ENCODE measurements at places on chromosomes 11 and 22. TPM values are rescaled to one million over a fixed set of nuclear protein-coding genes. Genes with fewer than 3 reads are reported as not detected.

DNA sequence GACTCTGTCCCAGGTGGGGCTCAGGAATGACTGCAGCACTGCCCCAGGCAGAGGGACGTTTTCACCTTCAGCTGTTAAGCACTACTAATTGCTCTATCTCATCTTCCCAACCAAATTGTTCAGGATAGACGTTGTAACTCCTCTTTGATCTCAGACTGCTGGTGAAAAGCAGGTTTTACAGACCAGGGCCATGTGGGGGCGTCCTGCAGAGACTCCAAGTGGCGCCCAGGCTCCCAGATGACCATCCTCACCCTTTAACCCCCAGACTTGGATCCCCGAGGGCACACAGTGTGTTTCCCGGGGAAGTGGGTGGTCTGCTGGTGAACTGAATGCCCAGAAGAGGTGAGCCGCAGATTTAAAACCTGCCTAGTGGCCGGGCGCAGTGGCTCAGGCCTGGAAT lies 23.9 kb downstream of the FADD start:
- DNase-seq = no peak
- no peak overlapping the region for H3K4me3 ChIP-seq
- H3K36me3 ChIP-seq = no peaks in the 10 kb centered on the region
- no peak overlapping the region for H3K27ac ChIP-seq
- H3K27me3 ChIP-seq = no peaks in the 10 kb centered on the region
- H3K4me1 ChIP-seq = no peaks in the 10 kb centered on the region

DNA sequence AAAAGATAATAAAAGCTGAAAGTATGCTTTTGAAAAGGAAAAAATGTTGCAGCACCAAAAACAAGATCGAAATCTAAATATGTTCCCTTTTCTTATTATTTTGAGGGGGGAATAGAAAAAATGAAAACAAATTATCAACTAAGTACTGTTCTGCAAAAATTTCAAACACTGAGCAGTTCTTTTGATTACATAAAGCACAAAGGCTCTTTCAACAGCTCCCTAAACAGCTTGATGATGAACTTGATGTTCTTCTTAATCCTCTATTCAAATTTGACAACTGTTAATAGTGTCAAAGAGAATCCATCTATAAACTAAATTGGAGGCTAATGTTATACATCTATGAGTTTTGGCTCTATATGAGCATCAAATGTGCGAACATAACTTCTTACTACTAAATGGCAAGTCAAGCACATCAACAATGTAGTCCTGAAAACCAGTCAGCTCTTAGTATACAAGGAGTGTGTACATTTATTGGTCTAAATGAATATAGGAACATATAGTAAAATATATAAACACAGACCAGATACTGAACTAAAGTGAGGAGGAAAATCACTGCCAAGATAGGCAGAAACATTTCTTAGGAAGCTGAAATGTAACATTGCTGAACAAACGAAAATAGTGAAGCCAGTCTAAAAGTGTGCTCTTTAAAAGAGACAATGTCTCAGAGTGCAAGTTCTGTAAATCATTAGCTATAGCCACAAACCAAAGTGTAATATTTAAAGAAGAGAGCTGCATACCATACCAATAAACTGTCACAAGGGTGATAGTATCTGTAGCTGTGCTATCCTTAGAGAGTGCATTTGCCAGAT lies 94.3 kb downstream of the SOX6 start:
- H3K4me1 ChIP-seq = no peaks in the 10 kb centered on the region
- no peak overlapping the region for H3K4me3 ChIP-seq
- DNase-seq = no peak
- H3K36me3 ChIP-seq = no peaks in the 10 kb centered on the region

DNA sequence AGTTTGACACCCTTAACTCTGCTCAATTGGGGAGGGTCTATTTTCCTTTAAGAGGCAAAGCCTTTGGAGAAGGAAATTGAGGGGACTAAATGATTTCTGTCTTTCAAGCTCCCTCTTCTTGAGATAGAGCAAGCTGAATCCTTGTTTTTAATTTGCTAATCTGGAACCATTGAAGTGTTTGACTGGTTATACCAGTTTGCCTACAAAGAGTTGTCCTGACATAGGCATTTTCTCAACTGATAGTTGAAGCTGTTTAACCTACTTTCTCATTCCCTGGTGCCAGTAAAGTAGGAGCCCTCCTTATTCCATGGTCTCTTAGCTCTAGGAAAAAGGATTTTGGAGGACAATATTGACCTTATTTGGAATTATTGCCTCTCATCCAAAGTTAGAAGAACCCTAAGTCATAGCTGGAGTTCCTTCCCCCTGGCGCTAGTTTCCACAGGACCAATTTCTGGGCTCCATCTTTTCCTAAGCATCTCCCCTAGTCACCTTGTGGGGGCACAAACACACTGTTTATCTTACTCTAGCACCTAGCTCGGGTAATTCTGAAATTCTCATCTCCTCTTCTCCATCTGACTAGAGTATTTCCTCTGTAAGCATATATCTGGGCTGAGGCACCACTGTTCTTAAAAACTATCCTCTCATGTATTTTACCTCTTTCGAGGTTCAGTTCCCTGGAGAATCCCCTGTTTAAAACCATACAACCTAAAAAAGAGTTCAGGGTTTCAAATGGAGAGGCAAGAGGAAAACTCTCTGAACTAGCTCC lies 7.4 kb downstream of the ZDHHC5 start:
- DNase-seq = no peak
- no peaks in the 10 kb centered on the region for H3K27me3 ChIP-seq
- peaks cover 52% of the 10 kb centered on the region for H3K36me3 ChIP-seq
- peaks cover 80% of the 10 kb centered on the region for H3K4me1 ChIP-seq

- no peak overlapping the region for H3K4me3 ChIP-seq
- H3K27me3 ChIP-seq = no peaks in the 10 kb centered on the region
- H3K4me1 ChIP-seq = no peaks in the 10 kb centered on the region
- H3K36me3 ChIP-seq = peaks cover 18% of the 10 kb centered on the region
- DNase-seq = no peak
These were observed 37.6 kb downstream of the CYB5R2 start for GRCh38 chr11:7635708-7636107.

DNA sequence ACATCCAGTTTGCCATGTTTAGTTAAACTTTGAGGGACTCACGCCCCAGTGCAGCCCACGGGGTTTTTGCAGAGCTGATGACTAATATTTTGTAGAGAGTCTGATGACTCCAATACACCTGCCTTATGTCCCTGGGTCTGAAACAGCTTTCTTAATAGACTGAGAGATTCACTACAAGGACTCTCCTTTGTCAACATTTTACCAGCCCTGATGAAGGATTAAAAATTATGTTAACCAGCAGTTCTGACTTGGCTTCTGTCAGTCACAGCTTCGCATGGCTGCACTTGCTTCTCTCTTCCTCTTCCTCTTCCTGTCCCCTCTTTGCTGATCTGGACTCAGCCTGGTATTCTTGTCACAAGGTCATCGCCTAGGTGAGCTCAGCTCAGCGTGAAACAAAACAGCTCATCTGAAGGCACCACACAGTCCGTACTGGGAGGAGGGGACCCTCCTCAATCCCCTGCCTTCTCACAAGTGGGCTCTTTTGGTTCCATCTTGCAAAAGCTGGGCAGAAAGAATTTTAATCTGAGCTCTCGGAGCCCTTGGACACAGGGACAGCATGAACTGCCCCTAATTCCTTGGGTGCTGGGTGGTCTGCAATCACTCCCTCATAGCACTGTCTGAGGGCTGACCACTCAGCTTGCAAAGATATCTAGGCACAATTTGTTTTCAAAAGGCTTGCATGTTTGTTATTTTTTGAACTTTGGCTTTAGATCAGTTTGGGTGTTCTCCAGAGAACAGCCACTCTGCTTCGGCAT lies 38.1 kb upstream of the POU2AF1 start:
- H3K27ac ChIP-seq = peak overlapping the region; percentile 49
- peak; percentile 60 for DNase-seq
- no peaks in the 10 kb centered on the region for H3K36me3 ChIP-seq
- no peaks in the 10 kb centered on the region for H3K27me3 ChIP-seq
- no peak overlapping the region for H3K4me3 ChIP-seq
- peaks cover 51% of the 10 kb centered on the region for H3K4me1 ChIP-seq

DNA sequence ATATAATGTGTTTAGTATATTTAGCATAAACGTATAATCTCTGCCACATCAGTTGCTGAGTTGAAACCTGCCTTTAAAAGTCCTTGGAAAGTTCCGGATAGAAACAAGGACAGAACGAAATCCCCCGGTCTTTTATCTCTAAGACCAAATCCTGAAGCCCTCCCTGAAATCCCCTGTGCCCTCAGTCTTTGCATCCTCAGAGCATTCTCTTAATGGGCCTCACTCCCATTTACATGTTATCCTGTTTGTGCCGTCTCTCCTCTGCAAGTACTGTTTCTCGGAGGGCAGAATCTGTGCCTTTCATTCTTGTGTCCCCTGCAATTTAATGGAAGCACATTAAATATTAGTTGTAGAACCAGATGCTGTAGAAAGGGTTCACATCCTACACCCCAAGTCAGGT lies 56.0 kb downstream of the ZNRF3 start:
- H3K27ac ChIP-seq = no peak overlapping the region
- no peak for DNase-seq
- H3K27me3 ChIP-seq = peaks cover 47% of the 10 kb centered on the region
- no peak overlapping the region for H3K4me3 ChIP-seq
- no peaks in the 10 kb centered on the region for H3K4me1 ChIP-seq
- no peaks in the 10 kb centered on the region for H3K36me3 ChIP-seq

GRCh38 chr11:125873881-125874555 lies 13.4 kb upstream of the HYLS1 start:
- peaks cover 2% of the 10 kb centered on the region for H3K27me3 ChIP-seq
- no peak overlapping the region for H3K27ac ChIP-seq
- H3K4me3 ChIP-seq = no peak overlapping the region
- no peaks in the 10 kb centered on the region for H3K36me3 ChIP-seq
- DNase-seq = no peak

- H3K36me3 ChIP-seq = no peaks in the 10 kb centered on the region
- no peak overlapping the region for H3K27ac ChIP-seq
- H3K4me1 ChIP-seq = no peaks in the 10 kb centered on the region
- H3K27me3 ChIP-seq = peaks cover 3% of the 10 kb centered on the region
These were observed 533.5 kb downstream of the TBC1D22A start for GRCh38 chr22:47295982-47296381.

GRCh38 chr22:43370036-43370435 lies 26.9 kb upstream of the SCUBE1 start:
- no peaks in the 10 kb centered on the region for H3K4me1 ChIP-seq
- DNase-seq = no peak
- H3K27ac ChIP-seq = no peak overlapping the region
- H3K27me3 ChIP-seq = peaks cover 24% of the 10 kb centered on the region

DNA sequence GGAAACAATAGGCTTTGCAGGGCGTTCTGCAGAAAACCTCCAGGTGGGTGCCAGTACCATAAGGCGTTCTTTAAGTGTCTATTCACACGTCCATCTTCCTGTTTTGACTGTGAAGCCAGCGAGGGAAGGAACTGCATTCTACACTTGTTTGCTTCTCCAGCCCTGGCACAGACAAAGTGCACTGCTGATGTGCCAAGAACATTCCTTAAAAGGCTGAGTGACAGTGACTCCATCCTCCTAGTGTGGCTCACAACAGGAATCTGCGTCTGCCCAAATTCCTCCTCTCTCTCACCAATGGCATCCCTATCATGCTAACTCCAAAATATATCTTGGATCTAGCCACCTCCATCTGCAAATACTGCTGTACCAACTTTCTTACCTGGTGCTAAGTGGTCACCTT lies 407.4 kb upstream of the SYN3 start:
- H3K36me3 ChIP-seq = no peaks in the 10 kb centered on the region
- DNase-seq = no peak

GRCh38 chr11:986270-986951 lies 50.1 kb downstream of the MUC6 start:
- H3K4me1 ChIP-seq = no peaks in the 10 kb centered on the region
- no peak for DNase-seq
- H3K4me3 ChIP-seq = no peak overlapping the region
- H3K27ac ChIP-seq = no peak overlapping the region

DNA sequence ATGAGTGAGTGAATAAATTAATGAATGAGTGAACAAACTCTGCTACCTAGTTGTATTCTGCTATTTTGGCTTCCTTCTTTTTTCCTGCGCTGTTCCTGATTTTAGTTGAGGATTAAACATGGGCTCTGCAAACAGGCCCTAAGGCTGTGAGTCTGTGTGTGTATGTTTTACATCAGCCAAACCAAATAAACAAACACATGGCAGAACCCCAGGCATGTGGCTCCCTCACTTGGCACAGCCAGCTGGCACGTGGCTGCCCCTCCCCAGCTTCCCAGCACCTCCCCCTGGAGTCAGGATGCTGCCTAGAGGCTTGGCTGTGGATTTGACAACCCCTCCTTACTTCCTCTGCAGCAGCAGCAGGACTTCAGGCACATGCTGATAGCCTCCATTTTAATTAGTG lies 593.2 kb downstream of the INSC start:
- H3K27me3 ChIP-seq = peaks cover 3% of the 10 kb centered on the region
- no peaks in the 10 kb centered on the region for H3K36me3 ChIP-seq
- no peak overlapping the region for H3K27ac ChIP-seq
- no peak for DNase-seq
- H3K4me1 ChIP-seq = no peaks in the 10 kb centered on the region

- H3K4me3 ChIP-seq = no peak overlapping the region
- no peaks in the 10 kb centered on the region for H3K4me1 ChIP-seq
- H3K36me3 ChIP-seq = no peaks in the 10 kb centered on the region
- H3K27me3 ChIP-seq = peaks cover 4% of the 10 kb centered on the region
These were observed 42.3 kb upstream of the HMGXB4 start for GRCh38 chr22:35214968-35215367.

GRCh38 chr11:9231848-9232177 lies 33.3 kb downstream of the DENND5A start:
- peak overlapping the region; percentile 65 for H3K27ac ChIP-seq
- no peaks in the 10 kb centered on the region for H3K27me3 ChIP-seq
- no peak for DNase-seq
- H3K36me3 ChIP-seq = peaks cover 2% of the 10 kb centered on the region
- peak overlapping the region; percentile 63 for H3K4me3 ChIP-seq

- H3K36me3 ChIP-seq = no peaks in the 10 kb centered on the region
- no peak overlapping the region for H3K27ac ChIP-seq
- no peaks in the 10 kb centered on the region for H3K4me1 ChIP-seq
- no peak overlapping the region for H3K4me3 ChIP-seq
These were observed 3.0 kb downstream of the OR8D1 start for GRCh38 chr11:124310721-124311120.

The CDKN1C gene
- total RNA-seq = 0.21 TPM

The MYBPC3 gene
- not detected for total RNA-seq

The CDC42EP2 gene
- total RNA-seq = 0.91 TPM

The BACE1 gene
- total RNA-seq = 1.0 TPM

The MIOX gene
- total RNA-seq = 0.44 TPM

The GPHA2 gene
- 0.34 TPM for total RNA-seq

The SOX10 gene
- total RNA-seq = not detected

The GAB2 gene
- 4.8 TPM for total RNA-seq

The TTC17 gene
- total RNA-seq = 50.0 TPM

The TBX1 gene
- total RNA-seq = not detected

Data from activated CD4-positive, alpha-beta T cell treated with anti-CD3 and anti-CD28 coated beads for 36 hours (primary cell).